ENCODE measurements at places on chromosomes 1 and 21.

GRCh38 chr1:53715478-53715877 is 23.5 kb downstream of the GLIS1 start:
- DNase-seq, result no peak

GRCh38 chr21:29578306-29578705 is 279.6 kb downstream of the BACH1 start:
- no peak for DNase-seq

DNA sequence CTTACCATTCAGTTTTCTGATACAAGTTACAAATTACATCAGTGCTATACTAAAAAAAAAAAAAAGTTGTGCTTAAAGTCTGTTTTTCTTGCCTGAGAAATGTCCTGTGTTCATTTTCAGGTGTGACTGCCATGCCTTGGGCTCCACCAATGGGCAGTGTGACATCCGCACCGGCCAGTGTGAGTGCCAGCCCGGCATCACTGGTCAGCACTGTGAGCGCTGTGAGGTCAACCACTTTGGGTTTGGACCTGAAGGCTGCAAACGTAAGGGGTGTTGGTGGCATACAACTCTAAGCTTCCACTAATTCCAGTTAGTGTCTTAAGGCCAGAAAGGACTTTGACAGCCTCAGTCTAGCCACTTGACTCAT is 60.1 kb upstream of the LAMC2 start:
- DNase-seq, result no peak

- DNase-seq, result no peak
Observed at GRCh38 chr1:234546890-234547788, 62.8 kb downstream of the IRF2BP2 start.

DNA sequence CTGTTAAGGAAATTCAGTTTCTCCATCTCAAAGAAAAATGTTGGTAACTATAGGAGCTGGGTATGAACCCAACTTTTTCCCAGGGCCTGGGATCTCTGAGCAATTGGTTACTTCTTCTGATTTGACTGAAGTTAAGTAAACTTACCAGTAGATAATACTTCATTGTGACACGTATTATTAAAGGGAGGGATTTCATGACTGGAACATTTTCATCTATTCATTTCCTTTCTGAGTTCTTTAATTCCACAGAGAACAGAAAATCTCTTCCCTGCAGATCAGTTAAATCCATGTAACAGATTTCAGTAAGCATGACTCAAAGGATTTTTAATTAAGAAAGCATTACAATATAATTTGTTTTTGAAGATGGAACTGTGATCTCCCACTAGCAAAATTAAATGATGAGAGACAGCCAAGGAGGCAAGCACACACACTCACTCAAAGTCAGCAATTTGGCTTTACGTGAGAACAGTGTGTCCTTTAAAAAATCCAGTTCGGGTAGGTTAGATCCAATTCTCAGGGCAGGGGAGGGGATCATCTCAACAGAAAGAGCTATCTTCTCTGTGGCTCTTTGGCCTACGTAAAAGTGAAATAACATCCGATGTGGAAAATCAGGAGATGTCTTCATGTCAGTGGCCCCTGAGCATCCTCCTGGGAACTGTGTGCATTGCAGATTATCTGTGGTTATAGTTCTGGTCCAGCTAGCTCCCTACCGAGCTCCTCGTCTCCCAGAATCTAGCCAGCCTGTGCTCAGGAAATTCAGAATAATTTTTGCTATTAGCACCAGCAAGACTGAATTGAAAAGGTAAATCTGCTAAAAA is 10.8 kb upstream of the MYOC start:
- no peak for DNase-seq

GRCh38 chr1:11706292-11706691 is 14.8 kb downstream of the DRAXIN start:
- DNase-seq, result no peak

GRCh38 chr1:95308276-95309030 is 74.4 kb downstream of the RWDD3 start:
- DNase-seq, result no peak

- no peak for DNase-seq
Observed at GRCh38 chr21:44789880-44790279, 11.7 kb downstream of the UBE2G2 start.

DNA sequence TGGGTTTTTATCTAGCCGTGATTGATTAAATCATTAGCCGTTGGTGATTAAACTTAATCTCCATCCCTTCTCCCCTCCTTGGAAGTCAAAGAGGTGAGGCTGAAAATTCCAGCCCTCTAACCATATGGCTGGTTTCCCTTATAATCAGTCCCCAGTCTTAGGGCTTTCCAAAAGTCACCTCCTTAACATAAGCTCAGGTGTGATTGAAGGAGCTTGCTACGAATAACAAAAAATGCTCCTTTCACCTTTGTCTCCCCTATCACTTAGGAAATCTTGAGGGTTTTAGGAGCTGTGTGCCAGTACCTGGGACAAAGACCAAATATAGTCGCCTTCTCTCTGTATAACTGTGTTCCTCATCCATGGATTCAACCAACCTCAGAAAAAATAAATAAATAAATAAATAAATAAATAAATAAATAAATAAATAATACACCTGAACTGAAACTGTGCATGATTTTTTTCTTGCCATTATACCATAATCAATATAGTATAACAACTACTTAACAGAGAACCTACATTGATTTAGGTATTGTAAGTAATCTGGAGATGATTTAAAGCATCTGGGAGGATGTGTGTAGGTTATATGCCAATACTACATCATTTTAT is 82.2 kb downstream of the PAPPA2 start:
- DNase-seq, result no peak

DNA sequence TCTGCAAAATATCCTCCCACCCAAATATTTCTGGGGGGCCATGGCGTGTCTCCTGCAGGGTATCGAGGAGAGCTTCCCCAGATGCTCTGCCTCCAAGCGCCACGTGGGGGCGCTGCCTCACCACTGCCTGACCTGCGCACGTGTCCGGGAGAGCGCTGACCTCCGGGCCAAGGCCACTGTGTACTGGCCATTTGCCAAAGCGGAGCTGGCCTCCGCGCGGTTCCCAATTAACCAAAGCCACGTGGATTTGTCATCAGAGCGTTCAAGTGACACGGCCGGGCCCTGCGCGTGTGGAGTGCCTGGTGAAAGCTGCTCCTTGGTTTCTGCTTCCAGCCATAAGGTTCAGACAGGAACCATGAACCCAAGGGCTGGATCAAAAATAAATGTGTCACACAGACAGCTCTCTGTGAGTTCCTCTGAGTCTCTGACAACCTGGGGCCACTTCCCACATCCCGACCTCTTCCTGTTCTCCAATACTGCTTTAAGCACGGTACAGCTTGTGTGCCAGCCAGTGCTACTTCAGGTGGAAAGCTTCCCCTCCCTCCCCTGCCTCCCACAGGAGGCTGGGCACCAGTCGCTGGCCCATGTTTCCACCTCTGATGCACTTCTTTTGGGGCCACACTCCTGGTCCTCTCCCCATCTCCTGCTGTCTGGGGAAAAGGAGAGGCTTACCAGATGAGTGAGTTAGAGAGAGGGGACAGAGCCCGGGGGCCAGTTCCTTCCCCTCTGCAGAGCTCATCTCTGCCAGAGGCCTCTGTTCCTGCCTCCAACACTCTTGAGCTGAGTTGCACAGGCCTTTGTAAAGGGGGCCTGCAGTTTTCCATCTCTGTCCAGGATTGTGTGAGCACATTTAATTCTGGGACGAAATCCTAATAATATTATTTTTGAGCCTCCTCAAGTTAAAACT is 26.1 kb downstream of the ZP4 start:
- no peak for DNase-seq

DNA sequence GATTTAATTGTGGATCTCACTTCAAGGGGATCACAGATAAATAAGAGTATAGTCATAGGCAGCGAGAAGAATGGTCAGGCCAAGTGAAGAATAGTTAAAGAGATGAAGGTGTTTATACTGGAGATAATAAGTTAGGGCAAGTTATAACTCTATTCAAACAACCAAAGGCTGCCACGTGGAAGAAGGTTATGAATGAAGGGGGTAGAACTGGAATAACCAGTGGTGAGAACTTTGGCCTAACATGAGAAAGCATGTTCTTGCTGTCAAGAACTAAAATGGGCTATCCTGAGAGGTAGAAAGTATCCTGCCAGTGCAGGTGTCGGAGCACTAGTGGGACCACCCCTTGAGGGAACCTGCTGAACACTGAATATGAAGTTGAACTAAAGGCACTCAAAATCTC is 49.6 kb upstream of the EDEM3 start:
- no peak for DNase-seq

GRCh38 chr1:40197656-40198055 is 36.5 kb downstream of the RLF start:
- DNase-seq, result no peak

DNA sequence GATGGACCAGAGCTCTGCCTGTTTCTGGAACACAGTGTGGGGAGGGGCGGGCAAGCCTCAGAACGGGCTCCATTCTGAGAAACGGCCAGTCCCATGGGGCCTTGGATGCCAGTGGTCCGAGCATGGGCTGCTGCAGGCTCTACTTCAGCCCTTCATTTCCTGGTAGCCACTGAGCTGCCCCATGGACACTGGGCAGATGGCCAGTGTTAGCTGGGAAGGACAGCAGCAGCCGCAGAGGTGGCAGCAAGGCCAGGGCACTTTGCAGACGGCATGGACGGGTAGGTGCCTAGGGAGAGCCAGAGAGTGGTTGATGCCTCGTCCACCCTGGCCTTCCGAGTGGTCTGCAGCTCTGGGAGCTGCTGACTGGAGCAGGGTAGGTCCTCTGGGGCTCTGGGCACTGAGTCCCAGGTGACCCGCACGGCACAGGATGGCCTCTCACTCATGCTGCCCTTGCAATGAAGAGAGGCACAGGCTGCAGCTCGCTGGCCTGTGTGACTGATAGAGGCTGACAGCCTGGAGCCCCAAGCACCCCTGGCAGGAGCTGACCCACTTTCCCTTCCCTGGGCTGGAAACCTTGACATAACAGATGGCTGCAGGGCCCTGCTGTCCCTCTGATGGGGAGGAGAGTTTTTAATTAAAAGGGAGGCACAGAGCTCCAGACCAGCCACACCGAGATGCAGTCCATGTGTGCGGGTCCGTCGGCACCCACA is 87.7 kb upstream of the COL6A1 start:
- DNase-seq, result no peak

GRCh38 chr1:240094041-240094722 is 2.5 kb downstream of the FMN2 start:
- no peak for DNase-seq

GRCh38 chr1:223650465-223650864 is 15.0 kb downstream of the CAPN8 start:
- DNase-seq, result no peak

- no peak for DNase-seq
Observed at GRCh38 chr1:154869351-154870114, 548 bp downstream of the KCNN3 start.

DNA sequence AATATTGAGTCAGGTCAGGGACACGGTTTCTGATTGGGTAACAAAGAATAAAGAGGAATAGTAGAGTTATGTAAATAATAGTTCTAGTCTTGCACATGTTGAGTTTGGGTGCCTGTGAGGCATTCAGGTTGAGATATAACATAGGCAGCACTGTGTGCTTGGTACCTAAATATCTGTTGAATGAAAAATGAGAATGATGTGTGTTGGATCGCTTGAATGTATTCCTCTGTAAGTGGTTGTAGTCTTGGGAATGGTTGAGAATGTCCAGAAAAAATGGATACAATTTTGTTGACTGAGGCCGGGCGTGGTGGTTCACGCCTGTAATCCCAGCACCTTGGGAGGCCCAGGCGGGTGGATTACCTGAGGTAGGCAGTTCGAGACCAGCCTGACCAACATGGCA is 116.3 kb upstream of the HNRNPU start:
- DNase-seq, result no peak

DNA sequence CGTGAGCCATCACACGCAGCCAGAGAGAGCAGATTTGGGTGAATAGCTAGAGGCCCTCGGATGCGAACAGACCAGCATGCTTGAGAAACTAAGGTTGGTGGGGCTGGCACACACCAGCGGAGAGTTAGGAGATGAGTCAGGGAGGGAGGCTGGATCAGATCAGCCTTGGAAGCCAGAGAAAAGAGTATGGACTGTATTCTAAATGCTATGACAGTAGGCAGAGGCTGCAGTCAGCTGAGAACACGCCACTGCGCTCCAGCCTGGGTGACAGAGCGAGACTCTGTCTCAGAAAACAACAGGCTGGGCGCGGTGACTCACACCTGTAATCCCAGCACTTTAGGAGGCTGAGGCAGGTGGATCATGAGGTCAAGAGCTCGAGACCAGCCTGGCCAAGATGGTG is 4.0 kb upstream of the PLEKHM2 start:
- DNase-seq, result no peak

GRCh38 chr1:197844651-197845050 is 57.8 kb upstream of the C1orf53 start:
- DNase-seq, result no peak

- DNase-seq, result no peak
Observed at GRCh38 chr21:44084496-44085241, 22.5 kb upstream of the PWP2 start.

- no peak for DNase-seq
Observed at GRCh38 chr1:17642943-17643342, 103.4 kb downstream of the ARHGEF10L start.

DNA sequence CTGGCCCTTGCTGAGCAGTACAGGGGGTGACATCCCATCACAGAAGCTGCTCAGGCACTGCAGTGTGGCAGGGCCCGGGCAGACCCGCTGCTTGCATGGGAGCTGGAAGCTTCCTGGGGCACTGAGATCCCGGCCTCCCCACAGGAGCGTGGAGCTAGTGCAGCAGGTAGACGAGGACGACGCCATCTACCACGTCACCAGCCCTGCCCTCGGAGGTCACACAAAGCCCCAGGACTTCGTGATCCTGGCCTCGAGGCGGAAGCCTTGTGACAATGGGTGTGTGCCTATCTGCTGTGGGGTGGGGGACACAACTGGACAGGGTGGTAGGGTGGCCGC is 16.4 kb downstream of the FAM151A start:
- DNase-seq, result no peak

- no peak for DNase-seq
Observed at GRCh38 chr1:203519053-203519840, 25.3 kb downstream of the OPTC start.

All from effector CD8-positive, alpha-beta T cell (primary cell).